HCT116 (cell line): ENCODE measurements at places on chromosomes 11 and 22.
A peak's percentile ranks its signal among the peaks of the same experiment; 100 is the strongest.

DNA sequence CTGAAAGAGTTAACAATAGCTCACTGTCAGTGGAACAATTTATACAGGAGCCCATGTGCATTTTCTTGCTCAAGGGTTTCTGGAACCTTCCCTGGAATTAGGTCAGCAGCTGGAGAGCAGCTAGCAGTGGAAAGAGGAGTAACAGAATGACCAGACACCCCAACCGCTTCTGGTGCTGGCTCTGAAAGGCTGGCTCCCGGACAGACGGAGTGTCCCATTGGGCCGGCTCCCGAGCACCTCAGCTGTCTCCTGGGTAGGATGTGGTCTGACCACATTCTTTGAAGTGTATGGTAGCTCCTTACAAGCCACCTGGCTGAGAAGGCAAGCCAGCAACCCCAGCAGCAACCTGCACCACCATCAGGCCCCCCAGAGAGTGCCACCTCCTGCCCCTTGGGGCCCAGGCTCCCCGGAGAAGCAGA lies 44.7 kb downstream of the ABTB2 start:
- no peak for DNase-seq

- DNase-seq = no peak
Observed at GRCh38 chr22:42283278-42284201, 13.1 kb upstream of the TCF20 start.

- DNase-seq = no peak
Observed at GRCh38 chr11:8830641-8831040, 80.3 kb upstream of the AKIP1 start.

DNA sequence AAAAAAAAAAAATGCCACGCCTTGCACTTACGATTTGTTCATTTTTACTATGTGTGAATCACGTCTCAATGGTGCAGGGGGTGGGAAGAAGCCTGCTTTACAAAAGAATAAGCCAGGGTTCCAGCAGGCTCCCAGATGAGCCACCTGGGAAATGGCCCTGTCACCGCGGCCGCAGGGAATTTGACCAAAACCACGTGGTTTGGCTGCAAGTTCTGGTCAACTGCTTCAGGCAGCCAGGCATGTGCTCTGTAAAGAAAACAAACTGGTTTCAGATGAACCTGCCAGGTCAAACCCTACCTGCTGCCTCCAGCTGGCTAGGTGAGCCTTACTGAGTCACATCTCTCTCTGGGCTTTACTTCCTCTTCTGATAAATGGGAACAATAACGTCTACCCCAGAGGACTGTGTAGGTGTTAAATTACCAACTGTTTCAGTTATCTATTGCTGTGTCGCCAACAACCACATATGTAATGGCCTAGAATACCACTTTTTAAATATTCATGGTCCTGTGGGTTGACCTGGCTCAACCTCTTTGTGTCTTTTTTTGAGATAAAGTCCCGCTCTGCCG lies 30.5 kb upstream of the GCAT start:
- DNase-seq = peak; percentile 84

- no peak for DNase-seq
Observed at GRCh38 chr11:130729678-130730300, 186.5 kb downstream of the SNX19 start.
